ENCODE measurements at places on chromosomes 16 and 17.
A peak's percentile ranks its signal among the peaks of the same experiment; 100 is the strongest.

DNA sequence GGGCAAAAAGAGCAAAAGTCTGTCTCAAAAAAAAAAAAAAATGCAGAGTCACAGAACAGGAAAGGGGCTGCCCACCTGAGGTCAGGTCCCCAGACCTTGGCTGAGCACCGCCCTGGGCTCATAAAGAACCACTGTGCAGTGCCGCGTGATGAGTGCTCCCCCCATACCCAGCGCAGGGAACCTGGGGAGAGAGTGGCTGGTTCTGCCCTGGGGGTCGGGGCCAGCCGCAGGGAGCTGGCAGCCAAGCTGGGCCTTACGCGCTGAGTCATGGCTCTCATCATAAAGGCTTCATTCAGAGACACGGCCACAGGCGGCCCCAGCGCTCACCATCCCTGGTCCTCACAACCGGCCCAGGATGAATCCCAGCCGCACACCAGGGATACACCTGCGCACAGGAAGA is 80.7 kb downstream of the RAB11FIP4 start:
- no peak for DNase-seq

DNA sequence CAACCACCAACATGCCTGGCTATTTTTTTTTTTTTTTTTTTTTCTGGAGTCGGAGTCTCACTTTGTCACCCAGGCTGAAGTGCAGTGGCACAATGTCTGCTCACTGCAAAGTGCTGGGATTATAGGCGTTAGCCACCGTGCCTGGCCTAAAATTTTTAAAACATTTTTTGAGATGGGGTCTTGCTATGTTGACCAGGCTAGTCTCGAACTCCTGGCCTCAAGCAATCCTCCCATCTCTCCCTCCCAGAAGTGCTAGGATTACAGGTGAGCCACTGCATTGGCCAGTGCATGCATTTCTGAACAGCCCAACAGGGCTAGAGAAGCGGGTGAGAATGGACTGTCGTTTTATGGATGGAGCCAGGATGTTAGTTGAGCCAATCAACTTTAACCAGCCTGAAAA is 72.4 kb downstream of the ERCC4 start:
- no peak for DNase-seq

- DNase-seq, result peak; percentile 98
Observed at GRCh38 chr16:67277294-67277998, 1.9 kb upstream of the PLEKHG4 start.

DNA sequence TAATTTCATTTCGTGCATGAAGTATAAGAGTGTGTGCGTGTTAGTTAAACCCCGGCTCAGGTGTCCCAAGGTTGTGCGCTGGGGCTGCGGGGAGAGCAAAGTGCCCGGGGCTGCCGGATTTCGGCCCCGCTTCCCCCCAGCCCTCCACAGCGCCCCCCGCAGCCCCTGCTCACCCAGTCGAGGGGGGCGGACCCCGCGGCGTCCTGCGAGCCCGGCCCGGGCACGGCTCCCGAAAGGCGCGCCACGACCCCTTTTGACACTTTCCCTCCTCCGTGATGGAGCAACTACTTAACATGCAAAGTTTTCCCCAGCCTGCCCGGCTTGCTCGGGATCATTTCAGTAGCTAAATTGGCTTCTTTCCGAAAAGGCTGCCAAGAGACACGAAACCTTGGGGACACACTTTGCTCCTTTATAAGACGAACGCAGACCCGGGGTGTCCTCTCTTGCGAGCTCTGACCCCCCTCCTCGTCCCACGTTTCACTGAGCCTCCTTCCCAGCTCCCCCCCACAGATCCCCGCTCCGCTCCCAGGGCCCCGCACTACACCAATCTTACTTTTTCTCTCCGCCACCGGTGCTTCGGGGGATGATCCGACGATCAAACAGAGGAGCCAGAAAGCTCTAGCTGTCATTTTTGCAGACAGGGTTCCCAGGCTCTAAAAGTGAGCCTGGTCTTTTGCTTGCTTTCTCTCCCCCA is 552 bp downstream of the C17orf58 start:
- no peak for DNase-seq

DNA sequence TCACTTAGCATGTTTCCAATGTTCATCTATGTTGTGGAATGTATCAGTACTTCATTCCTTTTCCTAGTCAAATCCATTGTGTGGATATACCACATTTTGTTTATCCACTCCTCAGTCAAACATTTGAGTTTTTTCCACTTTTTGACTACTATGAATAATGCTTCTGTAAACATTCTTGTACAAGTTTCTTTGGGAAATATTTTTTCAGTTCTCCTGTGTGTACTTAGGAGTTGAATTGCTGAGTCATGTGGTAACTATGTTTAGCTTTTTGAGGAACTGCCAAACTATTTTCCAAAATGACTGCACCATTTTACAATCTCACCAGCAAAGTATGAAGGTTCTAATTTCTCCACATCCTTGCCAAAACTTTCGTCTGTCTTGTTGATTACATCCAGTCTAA is 223.7 kb upstream of the AXIN2 start:
- DNase-seq, result peak; percentile 92

DNA sequence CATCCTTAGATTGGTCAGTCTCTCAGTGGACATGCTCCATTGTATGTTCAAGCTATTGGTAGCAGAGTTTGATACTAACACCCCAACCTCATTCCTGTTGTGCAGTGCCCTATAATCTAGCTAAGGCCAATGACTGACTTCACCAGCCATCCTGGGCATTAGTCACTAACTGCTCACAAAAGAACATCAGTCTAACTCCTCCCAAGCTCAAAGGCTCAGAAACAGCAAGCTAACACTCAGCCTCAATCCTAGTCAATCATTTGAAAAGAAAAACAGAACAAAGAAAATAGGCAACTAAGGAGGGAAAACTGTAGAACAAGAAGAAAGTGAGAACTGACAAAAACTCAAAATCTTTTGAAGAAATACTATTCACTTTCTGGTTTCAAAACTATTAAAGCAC is 199.1 kb upstream of the C17orf78 start:
- peak; percentile 39 for DNase-seq

- peak; percentile 34 for DNase-seq
Observed at GRCh38 chr17:37813751-37814150, 68.9 kb upstream of the HNF1B start.

DNA sequence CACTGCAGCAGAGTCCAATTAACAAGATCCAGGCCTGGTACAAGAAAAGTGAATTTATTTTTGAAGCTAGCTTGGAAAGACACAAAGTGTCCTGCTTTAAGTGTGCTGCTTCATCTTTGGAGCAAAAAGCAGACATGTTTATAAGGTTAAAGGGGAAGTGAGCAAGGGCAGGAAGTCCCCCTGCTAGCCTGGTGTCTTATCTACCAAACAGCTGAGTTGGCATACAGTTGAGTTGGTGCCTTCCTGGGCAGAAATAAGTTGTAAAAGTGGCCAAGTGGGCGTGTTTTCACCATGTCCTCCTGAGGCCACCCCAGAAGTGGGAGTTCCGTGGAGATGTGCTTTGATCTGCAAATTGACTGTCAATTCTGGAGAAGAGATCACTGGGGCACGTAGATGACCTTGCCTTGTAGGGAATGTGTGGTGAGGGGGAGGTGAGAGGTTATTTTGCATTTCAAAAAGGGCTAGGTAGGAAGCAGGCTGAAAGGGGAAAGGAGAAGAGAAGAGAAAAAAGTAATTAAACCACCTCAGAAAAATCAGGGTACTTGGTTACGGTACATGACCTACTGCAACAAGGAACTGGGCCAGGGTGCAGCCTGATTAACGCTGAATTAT is 38.3 kb upstream of the HSBP1 start:
- DNase-seq, result no peak

Measured in HFFc6 (cell line).